ENCODE measurements at places on chromosomes 3 and 15.

- DNase-seq: no peak
Measured at GRCh38 chr15:35444557-35445204, 101.3 kb downstream of the DPH6 start.

DNA sequence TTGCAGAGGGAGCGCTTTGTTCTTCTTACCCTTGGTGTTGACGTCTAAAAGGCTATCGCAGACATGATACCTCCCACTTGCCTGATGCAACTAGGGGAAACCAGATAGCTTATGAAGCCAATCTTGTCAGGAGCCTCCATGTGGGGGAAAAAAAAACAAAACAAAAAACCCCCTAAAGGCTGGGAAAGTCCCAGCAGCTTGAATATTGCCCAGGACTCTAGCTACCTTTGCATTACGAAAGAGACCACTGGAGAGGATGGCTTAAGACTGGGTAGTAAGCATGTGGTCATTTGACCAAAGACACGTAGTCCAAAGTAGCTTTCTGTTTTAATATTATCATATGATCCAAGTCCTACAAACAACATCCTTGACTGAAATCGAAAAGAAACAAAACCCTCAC is 120.7 kb upstream of the WNT5A start:
- no peak for DNase-seq

DNA sequence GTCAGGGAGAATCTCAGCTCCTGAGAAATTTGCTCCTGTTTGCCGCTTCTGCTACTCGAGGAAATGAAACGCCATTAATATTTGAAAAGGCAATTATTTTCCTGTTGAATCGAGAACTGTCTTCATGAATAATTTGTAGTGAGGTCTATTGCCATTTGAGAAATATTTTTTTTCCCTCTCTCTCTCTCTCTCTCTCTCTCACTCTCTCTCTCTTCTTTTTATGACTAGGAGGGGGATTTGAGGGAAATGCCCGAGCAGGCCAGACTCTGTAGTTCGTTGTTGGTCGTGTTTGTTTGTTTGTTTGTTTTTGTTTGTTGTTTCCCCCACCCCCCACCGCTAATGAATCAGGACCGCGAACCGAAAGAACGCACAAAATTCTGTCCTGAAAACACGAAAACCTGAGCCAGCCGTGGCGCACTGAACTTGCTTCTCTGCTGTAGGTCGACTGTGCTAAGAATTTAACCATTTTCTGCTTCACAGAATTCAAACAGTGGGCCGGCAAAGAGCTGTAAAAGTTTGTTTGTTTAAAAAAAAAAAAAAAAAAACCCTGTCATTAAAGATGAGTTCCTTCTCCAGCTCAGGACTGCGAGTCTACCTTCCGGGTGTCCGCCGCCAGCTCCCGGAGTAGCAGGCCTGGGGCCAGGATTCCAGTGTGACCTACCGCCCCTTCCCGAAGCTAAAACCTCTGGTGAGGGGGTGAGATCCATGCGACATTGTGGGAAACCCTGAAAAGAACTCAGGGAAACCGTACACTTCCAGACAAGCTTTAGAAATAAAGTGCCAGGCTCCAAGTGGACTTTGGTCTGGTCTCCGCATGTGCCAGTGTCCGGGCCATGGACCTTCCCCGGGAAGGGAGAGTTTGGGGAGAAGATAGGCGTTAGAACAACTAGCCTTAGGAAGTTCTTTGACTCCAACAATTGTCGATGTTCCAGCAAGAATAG is 12.1 kb downstream of the ZIC4 start:
- DNase-seq: no peak

GRCh38 chr3:6168256-6168655 is 692.7 kb upstream of the GRM7 start:
- DNase-seq: no peak

DNA sequence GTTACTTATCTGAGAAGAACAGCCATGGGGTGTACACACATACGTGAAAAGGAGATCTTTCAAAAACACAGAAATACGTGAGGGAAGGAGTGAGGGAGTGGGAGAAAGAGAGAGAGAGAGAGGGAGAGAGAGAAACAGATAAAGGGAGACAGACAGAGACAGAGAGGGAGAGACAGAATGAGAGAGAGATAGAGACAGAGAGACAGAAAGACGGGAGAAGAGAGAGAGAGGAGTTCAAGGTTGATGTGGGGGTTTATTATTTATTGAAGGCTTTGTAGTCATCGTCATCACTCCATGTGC is 64.0 kb downstream of the CHST2 start:
- DNase-seq: no peak

DNA sequence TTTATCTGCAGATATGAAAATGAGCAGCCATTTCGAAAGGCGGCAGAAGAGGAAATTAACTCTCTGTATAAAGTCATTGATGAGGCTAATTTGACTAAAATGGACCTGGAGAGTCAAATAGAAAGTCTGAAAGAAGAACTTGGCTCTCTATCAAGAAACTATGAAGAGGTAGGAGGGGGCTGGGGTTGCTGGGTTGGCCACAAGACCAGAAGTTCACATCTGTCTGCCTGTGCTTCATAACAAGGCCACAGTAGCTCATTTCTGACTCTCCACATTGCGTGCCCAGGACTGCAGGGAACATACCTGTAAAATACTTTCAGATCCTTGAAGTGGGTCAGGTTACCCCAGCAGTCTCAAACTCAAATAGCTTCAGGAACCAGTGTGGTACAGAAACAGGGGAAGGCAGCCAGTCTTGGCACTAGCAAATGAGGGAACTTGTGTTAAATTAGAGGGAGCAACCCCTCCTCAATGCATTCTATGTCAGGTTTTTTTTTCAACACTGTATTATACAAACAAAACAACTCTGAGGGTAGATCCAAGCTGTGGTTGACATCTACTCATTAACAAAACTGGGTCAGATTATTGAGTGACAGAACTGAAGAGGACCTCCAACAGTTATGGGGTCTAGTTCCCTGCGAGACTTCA is 48.7 kb downstream of the BFSP2 start:
- DNase-seq: no peak

DNA sequence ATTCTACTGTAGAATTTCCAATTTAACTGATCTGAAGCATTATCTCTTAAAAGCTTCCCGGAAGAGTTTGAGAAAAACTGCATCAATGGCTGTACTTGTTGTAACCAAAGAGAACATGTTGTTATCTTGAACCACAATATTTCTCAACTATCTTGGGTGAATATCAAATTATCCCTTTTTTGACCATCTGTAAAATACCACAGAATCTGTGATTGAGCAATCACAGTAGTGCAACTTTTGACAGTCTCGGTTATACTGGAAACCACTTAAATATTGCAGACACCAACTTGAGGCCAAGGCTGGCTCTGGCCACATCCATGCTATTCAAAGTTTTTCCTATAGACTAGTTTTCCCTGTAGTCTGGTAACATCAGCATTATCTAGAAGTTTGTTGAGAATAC is 842.8 kb upstream of the EPHA6 start:
- no peak for DNase-seq
